Activated T-cell treated with anti-CD3 and anti-CD28 coated beads for 1 hour (primary cell): ENCODE measurements at places on chromosomes 6 and 20.

- no peak for DNase-seq
Measured at GRCh38 chr6:150395388-150396009, 26.7 kb downstream of the IYD start.

GRCh38 chr20:54207743-54208547, at the start of gene PFDN4:
Gene PFDN4, plus strand, starts transcription at chr20:54208087. Its CDS starts 14 bp downstream, at chr20:54208101.
- peak; percentile 64 for DNase-seq

DNA sequence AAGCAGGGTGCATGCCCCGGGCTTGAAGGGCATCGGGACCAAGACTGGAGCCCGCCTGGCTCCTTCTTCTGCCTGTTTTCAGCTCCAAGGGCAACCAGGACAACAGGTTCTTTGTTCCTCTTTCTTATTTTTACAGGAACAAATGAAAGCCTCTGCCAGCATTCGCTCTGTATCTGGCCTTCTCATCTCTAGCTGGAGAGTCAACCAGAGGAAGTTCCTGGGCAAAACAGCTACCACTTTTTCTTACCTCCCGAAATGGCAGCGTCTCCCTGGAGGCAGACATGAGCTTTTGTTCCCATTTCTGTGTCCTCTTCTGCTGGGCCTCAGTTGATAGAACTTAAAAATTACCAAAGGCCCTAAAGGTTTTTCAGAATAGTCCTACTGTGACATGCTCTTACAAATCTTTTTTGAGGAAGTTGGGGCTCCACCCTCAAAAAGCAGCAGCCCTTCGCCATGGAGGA, 74.1 kb upstream of the NAA20 start:
- no peak for DNase-seq

DNA sequence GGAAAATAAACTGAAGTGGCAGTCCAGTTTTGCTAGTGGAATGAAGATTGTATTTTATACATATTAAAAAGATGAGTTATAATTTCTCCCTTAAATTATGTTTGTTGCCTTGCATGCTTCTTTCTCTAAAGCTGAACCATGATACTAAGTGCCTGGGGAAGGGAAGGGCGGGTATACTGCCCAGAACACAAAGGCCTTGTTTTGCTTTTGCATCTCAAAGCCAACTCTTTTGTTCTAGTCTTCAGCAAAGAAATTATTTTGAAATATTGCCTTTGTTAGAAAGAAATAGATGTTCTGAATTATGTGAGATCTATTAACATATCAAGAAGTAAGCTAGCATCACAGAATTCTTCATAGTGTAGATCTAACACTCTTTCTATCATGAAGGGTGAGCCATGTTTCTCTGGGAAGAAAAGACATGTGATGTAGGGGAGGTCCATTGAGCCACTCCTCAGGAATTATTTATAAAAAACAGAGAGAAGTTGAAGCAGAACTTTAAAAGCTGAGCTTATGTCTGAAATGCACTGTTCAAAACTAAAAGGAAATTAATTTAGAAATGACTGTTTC, 108.4 kb downstream of the RIMS1 start:
- DNase-seq, result no peak

- no peak for DNase-seq
Measured at GRCh38 chr6:45049188-45049843, 278.8 kb upstream of the RUNX2 start.

- DNase-seq, result no peak
Measured at GRCh38 chr20:44761423-44761822, 15.8 kb downstream of the KCNK15 start.

DNA sequence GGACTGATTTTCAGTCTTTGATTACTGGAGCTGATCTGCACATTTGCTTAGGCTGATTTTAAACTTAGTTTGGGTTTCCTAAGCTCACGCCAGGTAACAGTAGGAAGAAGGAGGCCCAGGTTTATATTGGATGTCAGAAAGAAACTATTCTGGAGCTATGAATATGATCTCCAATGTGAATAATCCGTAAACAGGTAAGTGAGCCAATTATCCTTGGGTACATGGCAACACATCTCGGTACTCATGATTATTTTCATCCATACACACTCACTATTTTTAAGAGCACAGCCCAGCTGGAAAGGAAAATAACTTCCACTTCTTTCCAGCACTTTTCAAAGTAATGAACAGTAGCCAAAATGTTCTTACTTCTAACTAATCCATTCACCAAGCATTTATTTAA, 7.0 kb downstream of the ATXN1 start:
- no peak for DNase-seq

- DNase-seq, result no peak
Measured at GRCh38 chr20:62202676-62203377, 17.3 kb downstream of the HRH3 start.

DNA sequence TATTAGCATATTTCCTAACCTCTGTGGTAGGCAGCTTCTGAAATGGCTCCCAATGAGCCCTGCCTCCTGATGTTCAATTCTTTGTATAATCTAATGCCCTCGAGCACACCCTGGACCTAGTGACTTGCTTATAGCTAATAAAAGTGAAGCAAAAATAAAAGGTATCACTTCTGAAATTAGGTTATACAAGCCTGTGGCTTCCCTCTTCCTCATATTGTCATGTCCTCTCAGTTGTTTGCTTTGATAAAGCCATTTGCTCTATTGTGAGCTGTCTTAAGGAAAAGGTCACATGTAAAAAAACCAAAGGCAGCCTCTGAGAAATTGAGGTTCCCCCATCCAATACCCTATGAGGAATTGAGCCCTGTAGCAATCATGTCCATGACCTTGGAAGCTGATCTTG, 442.1 kb upstream of the ADGRB3 start:
- no peak for DNase-seq

GRCh38 chr20:47357296-47358038, 968 bp upstream of the ZMYND8 start:
- DNase-seq, result peak; percentile 61

GRCh38 chr6:50706575-50706974, 6.8 kb upstream of the TFAP2D start:
- DNase-seq, result no peak

DNA sequence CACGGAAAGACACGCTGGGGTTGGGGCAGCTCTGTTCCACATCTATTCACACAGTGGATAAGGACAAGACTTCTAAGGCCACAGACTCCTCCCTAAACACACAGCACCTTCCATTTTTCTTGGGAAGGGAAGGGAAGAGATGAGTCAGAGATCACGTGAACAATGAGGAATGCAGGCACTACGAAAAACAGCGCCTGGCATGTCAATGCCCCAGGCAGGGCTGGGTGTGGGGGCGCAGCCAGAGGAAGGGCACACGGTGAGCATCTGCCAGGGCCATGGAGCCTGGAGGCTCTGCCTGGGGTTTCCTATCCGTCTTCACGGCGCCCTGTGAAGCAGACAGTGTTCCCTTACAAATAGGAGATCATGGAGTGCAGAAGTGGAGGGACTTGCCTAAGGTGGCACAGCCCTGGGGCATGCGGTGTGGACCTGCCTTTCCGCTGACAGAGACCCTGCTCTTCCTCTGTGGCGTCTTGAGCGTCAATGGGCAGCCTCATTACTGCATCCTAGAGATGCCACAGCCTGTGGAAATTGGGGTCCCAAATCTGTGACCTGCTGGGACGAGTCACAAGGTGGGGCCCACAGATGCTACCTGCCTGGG, 15.4 kb downstream of the UNC93A start:
- DNase-seq, result no peak

DNA sequence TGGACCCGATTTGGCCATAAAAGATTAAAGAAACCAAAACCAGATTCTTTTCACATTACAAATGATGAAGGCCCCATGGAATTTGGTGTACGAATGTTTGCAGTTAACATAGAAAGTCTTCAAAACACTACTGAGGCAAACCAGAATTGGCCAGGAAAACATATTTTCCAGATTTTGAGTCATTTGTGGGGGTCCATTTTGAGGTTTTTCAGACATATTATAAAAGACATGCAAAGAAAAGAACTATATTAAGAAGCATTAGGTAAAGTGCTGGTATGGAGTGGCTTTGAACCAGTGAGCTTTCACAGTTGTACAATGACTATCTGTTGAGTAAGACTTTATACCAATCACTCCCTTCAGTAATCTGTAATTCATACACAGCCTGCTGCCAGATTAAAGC, 168.9 kb upstream of the COL21A1 start:
- DNase-seq, result no peak

DNA sequence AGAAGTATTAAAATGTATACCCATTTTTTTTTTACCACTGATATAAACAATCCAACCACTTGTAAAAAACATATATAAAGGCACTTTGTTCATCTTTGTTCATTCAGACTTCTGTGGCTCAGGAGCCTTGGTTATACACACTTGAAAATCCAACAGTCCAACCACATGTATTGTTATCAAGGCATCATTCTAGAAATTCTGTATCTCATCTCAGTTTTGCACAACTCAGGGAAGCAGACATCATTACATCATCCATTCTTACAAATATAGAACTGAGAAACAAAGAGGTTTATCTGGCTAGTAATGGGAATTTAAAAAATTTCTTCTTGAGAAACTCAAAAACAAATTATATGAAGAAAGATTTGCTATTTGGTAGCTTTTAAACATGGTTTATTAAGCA, 88.1 kb downstream of the HMGCLL1 start:
- DNase-seq, result no peak

DNA sequence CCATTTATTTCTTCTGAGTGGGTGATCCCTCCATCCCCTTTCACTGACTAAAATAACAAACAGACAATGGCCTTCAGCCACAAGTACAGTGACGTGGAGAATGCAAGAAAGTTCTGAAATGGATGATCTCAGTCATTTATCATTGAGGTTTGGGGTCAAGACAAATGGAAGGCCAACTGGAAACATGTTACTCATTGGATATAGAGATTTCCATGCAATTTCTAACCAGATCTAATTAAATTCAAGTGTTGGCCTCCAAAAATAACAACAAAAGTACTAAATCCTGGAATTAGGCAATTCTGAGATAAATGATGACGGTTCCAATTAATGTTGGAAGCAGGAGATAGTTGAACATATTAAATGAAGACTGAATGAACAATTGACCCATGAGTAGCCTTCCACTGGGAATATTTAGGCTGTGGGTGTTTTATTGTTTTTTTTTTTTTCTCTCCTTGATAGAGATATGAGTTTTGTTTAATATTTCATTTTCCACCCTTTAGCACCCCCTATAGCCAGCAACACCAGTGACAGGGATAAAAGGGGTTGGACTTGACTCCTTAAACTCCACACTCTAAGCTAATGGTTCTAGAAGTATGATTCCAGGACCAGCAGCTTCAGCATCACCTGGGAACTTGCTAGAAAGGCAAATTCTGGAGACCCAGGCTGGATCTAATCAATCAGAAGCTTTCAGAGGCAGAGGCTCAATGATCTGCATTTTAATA, 112.8 kb downstream of the BCAS1 start:
- no peak for DNase-seq

DNA sequence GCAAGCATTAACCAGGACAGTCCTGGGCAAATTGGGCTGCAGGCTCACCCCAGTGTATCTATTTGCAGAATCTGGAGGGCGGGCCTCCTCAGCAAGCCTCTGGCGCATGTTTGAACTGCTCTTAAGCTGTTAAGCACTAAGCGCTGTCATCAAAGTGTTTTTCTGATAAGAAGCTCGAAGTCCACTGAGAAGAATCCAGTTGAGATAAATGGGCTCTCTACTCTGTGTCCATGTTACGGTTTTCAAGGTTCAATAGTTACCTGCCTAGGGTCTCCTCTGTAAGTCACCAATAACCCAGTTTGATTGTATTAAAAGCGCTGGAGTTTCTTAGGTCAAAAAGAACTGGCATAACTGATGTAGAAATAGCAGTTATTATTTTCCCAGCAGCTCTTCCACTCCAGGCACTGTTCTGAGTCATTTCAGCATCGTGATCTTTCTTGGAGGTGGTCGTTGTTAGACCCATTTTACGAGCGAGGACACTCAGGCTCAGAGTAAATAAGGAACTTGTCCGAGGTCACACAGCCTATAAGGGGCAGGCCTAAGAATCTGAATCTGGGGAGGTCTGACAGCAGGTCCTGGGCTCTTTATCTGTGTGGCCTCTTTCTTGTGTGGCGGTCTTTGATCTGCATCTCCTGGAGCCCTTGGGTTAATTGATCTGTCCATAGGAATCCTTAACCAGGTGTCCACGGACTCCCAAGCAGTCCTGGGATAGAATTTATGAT, 207.4 kb upstream of the ZNF217 start:
- DNase-seq, result no peak

DNA sequence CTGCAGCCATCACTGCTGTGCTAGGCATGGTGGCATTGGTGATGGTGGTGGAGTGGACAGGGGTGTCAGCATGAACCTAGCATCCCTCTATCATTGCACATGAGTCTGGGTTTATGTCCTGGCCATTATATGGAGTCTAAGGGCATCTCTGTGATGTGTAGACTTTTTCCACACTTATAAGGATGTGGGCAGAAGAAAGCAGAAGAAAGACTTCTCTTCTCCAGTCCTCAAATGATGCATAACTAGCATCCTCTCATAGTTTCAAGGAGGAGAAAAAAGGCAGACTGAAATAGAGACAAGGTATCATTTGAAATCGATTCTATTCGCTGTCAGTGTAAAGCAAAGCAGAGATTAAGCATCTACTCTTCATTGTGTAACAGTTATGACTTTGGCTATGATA, 140.0 kb upstream of the ATXN1 start:
- no peak for DNase-seq

GRCh38 chr6:159800141-159800865, at the start of gene PNLDC1:
Gene PNLDC1, plus strand, starts transcription at chr6:159800276. Its CDS starts 32 bp downstream, at chr6:159800308.
- DNase-seq, result no peak

GRCh38 chr6:73078333-73078862, 146.9 kb downstream of the KHDC1L start:
- DNase-seq, result no peak

DNA sequence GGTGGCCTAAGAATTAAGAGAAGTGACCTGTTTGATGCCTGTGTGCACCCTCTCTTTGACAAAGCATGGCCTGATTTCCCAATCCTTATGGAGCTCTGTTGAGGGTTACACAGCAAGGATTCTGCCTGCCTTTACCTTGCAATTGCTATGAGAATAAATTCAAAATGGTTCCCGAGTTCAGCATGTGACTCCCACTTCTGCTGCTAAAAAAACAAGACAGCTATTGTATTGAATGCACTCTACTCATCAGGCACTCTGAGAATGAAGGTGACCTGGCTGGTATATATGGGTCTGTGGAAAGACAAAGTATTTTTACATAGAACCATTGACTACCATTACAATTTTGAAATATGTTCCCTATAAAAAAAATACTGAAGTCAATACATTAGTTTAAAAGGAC, 190.3 kb downstream of the ATXN1 start:
- no peak for DNase-seq

DNA sequence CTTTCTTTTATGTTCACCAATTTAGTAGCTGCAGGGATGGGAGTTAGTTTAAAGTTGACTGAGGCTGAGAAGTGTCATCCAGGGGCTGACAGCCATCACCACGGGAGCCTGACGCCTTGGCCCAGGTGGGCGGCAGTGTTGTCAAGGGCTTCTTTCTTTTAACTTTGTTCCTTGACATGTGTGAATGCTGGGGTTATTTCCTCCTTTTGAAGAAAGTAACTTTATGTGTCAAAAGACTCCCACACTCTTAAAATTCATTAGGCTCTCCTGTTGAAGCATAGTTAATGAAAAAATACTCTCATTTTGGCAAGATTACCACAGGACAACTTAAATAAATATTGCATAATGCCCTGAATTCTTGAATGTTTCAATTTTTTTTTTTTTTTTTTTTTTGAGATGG, 50.0 kb downstream of the SASH1 start:
- no peak for DNase-seq
